ENCODE measurements at places on chromosomes 3 and 15.

DNA sequence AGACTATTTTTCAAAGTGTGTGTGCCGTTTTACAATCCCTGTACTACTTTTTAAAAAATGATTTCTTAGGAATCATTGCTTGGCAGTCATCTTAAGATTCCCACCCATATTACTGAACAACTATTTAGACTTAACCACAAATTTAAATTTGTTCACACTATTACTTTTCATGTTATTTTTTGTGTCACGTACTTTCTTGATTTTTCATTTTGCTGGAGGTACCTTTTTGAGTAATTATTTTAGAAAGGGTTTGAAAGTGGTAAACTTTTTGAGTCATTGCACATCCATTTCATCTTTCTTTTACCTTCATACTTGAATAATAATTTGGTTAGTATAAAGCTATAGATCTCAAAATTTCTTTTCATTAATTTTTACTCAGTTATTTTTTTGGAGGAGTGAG, 16.9 kb downstream of the CMTM8 start:
- no peak for DNase-seq

- no peak for DNase-seq
Measured at GRCh38 chr3:196327405-196327804, 9.4 kb upstream of the DYNLT2B start.

DNA sequence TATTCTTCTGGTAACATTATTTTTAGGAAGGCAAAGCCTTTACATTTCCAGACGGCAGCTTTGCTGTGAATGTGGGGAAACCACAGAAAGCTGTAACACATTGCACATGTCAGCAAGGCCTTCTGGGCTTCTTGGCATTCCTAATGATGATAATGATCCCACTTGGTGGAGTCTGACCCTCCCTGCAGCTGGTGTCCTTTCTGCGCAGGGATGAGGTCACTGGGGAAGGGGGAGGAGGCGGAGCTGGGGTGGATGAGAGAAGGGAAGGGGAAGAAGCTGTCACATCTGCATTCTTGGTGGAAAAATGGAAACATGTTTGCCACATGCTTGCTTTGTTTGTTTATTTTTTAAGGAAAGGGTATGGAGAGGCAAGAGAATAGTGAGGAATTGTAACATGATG, 68.6 kb downstream of the FILIP1L start:
- no peak for DNase-seq

DNA sequence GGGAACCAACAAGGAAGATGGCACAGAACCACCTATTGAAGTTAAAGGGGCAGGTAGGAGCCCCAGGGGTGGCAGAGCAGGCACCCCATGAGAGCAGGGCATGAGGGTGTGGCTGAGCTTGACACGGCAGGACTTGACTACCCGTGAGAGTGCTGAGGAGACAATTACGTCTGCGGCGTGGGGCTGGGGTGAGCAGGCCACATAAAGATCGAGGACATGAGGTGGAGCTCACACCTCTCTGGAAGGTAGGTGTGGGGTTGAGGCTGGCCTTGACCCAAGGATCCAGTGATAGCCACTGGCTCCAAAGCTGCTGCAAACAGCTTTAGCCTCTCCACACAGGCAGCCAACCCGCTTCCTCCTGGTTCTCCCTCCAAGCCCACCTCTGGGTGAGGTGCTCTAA, 64.5 kb downstream of the PCSK6 start:
- DNase-seq: no peak

Data from thoracic aorta (tissue), 2 donors.